ENCODE measurements at places on chromosomes 2 and 18.

DNA sequence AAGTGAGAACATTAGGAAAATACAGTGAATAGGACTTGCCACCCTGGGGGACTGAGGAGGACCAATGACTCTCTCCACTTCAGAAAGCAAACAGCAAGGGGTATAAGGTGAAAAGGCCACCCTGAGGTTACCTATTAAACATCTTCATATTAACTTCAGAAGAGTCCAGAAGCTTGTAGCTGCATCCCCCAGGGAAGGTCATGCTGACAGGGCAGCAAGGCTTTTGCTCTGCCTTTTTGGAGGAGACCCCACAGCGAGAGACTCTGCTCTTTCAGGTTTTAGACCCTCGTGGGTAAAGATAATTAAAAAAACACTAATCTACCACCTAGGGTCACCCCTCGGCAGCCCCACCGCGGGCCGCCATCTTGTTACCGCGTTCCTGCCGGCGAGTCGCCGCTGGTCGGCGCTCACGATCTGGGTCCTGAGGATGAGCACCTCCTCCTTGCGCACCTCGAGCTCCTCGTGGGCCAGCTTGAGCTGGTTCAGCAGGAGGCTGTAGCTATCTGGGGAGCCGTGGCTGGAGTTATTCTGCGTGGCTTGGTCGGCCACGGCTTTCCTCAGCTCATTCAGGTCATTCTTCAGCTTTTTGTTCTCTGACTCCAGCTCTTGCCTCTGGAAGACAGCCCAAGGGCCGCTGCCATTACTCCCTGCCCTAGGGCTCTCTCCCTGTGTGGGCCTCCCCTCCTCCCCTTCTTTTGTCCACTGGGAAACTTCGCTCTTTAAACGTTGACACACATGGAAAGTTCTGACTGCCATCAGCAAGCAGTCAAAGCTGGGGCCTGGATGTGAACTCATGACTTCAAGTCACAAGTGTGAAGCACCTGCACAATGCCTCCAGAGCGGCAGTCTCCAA is 50.7 kb upstream of the ACAA2 start:
- no peak for DNase-seq

DNA sequence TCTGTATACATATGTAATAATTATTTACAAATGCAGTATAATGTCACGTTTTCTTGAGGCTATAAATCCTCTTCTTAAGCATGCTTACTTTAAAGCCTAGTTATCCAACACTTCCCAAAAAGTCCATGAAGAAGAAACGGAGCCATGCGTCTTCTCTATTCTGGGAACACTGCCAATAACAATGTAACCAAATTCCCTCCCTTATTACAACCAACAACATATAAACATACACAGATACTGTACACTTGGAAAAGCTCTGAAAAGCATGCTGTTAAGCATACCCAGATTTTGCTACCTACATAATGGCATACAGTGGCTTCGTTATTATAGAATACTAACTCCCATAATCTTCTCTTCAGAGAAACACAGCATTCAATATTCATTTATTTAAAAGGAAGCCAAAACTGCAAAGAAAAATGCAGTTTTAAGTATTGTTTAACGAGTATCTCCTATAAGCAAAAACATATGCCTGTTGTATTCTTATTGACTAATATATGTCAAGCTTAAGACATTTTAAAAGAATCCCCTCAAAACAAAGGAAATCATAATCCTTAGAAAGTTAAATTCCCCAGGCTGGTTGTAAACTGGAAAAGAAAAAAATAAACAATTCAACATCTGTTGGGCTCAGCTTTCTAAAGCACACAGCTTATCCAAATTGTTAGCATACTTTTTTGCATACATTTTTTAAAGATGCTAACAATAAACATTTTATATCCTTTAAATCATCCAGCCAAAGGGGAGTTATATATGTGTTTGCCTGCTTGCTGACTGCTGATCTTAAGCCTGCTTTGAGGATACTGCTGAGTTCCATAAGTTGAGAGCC is 83.4 kb downstream of the SLC25A12 start:
- no peak for DNase-seq

DNA sequence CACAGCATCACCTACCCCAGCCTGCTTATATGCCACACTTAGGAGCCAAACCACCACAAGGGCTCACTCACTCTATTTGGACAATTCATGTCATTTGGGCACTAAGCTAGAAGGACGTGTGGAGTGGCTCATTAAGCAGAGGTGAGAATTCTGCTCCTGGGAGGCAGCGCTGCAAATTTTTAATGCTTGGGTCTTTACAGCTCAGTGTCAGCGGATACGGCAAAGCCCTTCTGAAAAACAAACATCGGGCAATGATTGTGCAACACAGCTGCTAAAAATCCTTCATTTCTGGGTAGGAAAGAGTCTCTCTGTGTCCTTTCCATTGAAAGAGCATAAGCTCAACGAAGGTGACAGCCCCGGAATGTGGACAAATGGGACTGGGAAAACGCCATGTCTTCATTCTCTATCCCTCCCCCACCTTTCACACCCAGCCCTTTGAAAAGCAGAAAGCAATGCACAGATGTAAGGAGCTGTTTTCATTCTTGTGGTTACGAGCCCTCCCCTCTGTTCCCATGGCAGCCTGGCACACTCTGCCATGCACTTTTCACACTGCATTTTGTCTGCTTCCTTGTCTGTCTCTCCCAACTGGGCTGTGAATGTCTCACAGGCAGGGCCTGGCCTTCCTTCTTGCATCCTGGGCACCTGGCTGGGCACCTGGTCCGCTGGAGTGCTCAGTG is 16.0 kb downstream of the TMEM177 start:
- no peak for DNase-seq

GRCh38 chr2:9703701-9704221 is 73.0 kb upstream of the YWHAQ start:
- no peak for DNase-seq

GRCh38 chr2:161223139-161223732 is 63.0 kb downstream of the TANK start:
- DNase-seq = no peak

- DNase-seq = no peak
Observed at GRCh38 chr2:149125031-149125725, 86.7 kb downstream of the LYPD6B start.

- DNase-seq = no peak
Observed at GRCh38 chr2:201070948-201071478, 458 bp downstream of the HYCC2 start.

- no peak for DNase-seq
Observed at GRCh38 chr2:70182689-70183088, 8.1 kb downstream of the C2orf42 start.

GRCh38 chr2:181311837-181312236 is 145.3 kb upstream of the ITGA4 start:
- no peak for DNase-seq

- DNase-seq = no peak
Observed at GRCh38 chr2:44674473-44675284, 266.8 kb upstream of the SIX3 start.

GRCh38 chr2:99621106-99621505 is 131.3 kb upstream of the REV1 start:
- no peak for DNase-seq

DNA sequence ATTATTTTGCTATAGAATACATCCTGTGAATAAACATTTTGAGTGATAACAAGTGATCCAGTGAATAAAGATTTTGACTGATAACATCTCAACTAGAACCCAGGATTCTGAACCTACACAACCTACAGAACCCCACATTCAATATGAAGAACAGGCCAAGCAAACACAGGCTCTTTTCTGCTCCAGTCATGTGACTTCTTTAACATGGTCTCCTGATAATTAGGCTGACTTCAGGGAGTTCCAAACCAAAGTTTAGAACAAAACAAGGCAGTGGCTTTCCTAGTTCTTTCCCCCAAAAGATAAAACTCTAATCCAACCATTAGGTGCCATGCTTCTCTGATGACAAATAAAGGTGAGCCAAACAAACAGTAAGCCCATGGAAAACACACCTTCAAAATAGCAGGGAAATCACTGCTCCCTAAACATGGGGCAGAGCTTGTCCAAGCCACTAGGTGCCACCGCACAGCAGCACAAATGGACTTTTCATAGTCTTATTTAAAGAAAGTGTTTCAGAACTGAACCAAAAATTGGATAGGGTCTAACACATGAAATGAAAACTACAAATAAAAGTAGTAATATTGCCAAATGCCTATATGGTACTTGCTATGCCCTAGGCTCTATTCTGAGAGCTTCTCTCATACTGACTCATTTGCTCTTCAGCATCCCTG is 95.3 kb downstream of the EVA1A start:
- no peak for DNase-seq

GRCh38 chr2:160300203-160300602 is 100.1 kb upstream of the ITGB6 start:
- DNase-seq = no peak

GRCh38 chr2:232030229-232030628 is 68.7 kb downstream of the DIS3L2 start:
- DNase-seq = no peak

GRCh38 chr2:213151437-213152064 is at the start of gene IKZF2:
TSS of gene IKZF2 (minus strand) at chr2:213151612. CDS start at chr2:213148629, 2,983 bp downstream.
- DNase-seq = no peak

DNA sequence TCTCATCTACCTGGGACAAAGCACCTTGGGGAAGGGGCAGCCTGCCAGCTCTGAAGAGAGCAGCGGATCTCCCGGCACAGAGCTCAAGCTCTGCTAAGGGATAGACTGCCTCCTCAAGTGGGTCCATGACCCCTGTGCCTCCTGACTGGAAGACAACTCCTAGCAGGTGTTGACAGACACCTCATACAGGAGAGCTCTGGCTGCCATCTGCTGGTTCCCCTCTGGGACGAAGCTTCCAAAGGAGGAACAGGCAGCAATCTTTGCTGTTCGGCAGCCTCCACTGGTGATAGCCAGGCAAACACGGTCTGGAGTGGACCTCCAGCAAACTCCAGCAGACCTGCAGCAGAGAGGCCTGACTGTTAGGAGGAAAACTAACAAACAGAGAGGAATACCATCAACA is 549.9 kb upstream of the LRATD1 start:
- no peak for DNase-seq

DNA sequence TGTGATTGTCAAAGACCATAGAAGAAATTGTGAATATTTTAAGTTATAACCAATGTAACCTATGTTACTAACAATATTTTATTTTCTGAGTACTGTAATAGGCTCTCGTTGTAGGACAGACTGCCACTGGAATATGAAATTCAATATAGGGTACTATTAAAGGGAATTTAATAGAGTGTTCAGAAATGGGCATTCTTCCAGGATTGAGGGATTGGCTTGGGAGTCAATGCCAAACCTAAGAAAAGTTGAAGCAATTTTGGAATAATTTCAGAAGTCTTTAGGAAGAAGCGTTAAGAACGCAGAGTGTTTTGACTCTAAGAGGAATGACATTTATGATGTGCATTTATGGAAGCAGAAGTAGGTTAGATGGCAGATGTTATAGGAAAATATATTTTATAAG is 79.0 kb downstream of the ACVR2A start:
- no peak for DNase-seq

DNA sequence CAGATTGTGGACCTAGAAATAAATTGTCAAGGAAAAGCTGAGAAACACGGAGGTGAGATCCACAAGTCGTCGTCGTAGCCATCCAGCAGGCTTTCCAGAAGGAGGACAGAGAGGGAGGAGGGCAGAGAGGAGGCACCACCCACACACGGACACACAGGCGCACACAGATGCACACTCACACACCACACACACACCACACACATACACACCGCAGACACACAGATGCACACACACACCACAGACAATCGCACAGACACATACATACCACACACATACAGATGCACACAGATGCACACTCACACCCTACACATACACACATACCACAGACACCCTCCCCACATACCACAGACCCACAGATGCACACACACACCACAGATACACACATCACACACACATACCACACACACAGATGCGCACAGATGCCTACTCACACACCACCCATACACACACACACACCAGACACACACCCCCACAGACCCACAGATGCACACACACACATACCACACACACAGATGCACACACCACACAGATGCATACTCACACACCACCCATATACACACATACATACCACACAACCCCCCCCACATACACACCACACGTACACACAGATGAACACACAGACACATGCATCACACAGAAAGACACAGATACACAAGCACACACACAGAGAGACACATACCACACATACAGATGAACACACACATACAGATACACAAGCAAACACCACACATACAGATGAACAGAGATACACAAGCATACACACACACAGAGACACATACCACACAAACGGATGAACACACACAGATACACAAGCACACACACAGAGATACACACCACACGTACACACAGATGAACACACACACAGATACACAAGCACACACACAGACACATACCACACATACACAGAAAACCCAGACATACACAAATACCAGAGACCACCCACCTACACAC is 12.7 kb upstream of the BOK start:
- no peak for DNase-seq

DNA sequence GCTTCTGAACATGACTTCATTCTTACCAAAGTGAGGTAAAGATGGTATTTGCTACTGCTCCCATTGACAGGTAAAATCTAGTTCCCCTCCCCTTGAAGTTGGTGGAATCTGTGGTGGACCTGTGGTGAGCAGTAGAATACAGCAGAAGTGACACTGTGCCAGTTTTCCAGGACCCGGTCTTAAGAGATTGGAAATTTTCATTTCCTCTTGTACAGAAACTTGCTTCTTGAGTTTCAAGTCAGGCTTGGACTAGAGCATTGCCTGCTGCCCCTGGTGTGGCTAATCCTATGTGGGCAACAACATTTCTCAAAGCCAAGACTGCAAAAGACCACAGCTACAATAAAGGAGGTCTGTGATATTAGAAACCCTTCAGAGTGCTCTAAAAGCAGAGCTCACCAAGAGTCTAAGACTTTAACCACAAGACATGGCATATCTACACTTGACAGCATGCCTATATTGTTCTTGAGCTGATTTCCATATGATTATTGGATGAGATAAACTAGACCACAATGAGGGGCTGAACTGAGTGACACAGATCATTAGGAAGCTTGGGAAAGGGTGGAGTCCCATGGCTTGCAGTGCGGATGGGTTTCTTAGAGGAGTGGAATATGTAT is 458.1 kb downstream of the BCL11A start:
- DNase-seq = no peak

DNA sequence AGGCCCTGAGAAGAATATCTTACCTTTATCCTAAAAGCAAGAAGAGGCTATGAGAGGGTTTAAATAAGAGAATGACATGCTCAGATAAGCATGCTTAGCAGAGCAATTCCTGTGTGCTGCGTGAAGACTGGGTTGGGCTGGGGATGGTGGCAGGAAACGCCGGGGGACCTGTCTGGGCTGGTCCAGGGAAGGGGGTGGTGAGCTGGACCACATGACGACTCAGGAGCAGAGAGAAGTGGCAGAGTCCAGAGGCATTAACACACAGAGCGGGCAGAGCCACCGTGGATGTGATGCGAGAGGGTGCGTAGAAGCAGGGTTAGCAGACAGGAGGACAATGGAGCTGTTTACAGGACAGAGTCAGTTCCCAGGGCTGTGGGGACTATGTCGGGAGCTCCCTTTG is 84.5 kb downstream of the ZBTB7C start:
- DNase-seq = no peak

- DNase-seq = no peak
Observed at GRCh38 chr18:38525039-38525438, 959.4 kb upstream of the CELF4 start.

GRCh38 chr2:191983591-191983990 is 136.7 kb upstream of the CAVIN2 start:
- no peak for DNase-seq

GRCh38 chr2:223721746-223722145 is 115.6 kb downstream of the AP1S3 start:
- DNase-seq = no peak

Measured in vagina (tissue), 2 donors.